Hematopoietic multipotent progenitor cell treated with erythropoietin and hydrocortisone succinate and interleukin-3 and kit ligand, for 8 days (in vitro differentiated cells): ENCODE measurements at places on chromosomes 12 and 14.

DNA sequence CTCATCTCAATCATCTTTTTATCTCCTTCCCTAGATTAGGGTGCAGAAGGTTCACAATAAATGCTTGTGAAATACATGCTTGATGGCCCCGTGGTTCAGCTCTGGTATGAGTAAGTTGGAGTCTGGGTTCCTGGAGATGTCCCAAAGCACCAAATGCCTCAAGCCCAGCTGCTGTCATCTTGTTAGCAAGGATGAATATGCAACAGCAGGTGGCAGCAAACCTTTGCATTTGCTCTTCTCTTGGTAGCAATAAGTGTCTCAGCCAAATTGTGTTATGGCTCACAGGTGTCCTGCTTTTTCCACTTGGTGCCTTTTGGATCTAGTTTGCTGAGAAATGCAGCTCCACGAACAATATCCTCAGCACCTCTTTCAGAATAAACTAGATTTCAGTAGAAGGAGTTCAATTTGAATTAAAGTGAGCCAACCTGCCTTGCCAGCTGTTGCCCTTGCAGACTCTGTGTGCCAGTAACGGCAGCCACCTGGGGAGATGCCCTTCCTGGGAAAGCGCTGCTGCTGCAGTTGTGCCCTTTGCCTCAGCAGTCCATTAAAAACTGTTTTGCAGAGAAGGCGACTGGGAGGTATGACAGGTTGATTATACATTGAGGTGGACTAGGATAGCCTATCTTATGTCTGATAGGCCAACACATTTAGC lies 417.3 kb downstream of the SNAPC1 start:
- DNase-seq: peak; percentile 49

DNA sequence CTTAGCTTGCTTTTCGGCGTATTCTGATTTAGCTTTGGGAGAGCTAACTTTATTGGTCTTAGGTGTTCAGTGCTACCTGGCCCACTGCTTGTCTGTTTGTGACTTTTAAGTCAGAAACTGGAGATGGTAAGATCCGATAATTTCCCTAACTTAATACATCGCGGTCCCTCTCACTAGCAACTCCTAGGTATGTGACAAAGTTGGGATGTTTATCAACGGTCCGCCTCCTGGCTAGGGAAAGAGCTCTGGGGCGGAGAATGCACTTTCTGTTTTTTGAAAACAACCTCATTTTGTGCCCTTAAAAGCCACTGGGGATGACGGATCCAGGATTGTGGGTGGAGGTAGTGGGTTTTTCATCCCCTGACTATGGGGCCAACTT lies 1.2 kb downstream of the CDKN1B start:
- peak; percentile 45 for DNase-seq

GRCh38 chr14:22882529-22883172 lies 371 bp upstream of the REM2 start:
- DNase-seq: no peak

GRCh38 chr12:94563286-94563685 lies 87.1 kb downstream of the TMCC3 start:
- no peak for DNase-seq

DNA sequence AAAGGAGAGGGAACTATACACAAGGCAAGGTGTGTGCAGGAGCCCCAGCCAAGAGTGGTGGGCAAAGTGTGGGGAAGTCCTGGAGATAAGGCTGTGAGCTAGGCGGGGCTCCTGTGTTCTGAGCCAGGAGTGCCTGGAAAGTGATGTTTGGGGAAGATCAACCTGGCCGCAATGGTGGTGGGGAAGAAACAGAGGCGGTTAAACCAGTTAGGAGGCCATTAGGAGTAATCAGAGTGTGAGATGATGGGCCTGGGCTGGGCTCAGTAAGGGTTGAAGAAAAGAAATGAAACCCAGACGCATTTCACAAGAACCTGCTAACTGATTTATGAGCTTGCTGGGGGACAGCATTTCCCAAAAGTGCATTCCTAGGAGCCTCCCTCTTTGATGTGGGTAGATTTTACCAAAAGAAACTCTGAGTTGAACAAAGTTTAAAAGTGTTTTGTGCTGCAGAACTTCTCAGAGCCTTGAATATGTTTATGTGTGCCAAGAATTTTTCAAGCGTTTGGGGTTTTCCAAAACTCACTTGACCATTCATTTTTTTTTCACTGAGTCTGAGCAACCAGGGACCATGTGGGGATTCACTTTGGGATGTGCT lies 34.2 kb upstream of the LRP1-AS start:
- no peak for DNase-seq

DNA sequence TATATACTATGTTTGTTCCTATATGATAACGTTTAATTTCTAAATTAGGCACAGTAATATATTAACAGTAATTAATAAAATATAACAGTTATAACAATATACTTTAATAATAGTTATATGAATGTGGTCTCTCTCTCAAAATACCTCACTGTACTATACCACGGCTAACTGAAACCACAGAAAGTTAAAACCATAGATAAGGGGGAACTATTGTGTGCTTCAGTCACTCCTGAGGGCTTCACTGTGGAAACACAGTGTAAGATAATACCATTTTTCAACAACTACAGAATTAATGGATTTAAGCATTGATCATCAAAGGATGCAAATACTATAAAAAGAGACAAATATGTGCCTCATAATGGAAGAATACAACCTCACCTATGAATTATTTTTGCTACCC lies 266.4 kb upstream of the RGS6 start:
- peak; percentile 3 for DNase-seq

DNA sequence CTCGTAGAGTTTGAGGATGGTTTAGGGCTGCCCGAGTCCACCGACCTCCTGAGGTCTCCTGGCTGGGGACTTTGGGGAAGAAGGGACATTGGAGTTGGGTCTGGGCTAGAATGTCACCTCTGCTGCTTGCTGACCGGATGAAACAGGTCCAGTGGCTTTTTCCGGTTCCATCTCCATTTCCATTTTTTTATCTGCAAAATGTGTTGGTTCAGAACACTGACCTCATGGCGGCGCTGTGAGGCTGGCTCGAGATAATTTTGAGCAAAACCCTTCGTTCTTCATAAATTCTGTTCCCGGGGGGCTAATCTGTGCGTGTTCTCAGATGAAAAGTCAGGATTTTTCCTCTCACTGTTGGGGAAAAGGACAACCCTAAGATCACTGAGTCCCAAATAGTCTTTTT lies 11.7 kb upstream of the MYL2 start:
- DNase-seq: no peak

- no peak for DNase-seq
Measured at GRCh38 chr12:120065472-120065871, 51.1 kb downstream of the RAB35 start.
